Stimulated activated CD8-positive, alpha-beta memory T cell treated with anti-CD3 and anti-CD28 coated beads, Interleukin-15, amount 100 ng/mL, for 48 hours (primary cell): ENCODE measurements at places on chromosomes 6 and 20.

GRCh38 chr6:14305624-14306023 is 188.1 kb downstream of the CD83 start:
- DNase-seq, result no peak

DNA sequence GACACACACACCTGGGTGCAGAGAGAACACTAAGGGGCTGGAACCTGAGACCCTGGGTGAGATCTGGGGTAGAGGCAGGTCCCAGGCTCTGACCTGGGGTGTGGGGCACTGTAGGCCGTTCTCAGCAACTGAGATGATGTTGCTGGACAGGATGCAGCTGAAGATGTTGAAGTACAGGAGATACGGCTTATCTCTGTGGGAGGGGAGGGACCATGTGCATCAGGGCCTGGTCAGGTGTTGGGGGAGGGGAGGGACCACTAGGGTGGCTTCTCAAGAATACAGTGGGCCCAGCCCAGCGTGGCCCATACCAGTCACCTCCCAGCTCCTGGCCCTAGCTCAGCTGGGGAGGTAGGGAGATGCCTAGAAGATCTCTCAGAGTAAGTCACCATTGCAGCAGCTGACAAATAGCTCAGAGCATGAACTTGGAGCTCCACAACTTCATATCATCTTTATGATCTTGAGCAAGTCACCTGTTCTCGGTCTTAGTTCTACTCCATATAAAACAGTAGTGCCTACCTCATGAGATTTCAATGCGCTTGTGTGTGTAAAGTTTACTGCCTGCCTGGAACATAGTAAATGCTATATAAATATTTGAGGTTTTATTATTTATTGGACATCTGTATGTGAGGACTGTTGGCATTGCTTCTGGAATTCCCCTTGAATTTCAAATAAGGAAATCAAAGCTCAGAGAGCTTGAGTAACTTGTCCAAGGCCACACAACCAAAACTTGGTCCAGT is 3.8 kb downstream of the SLC44A4 start:
- no peak for DNase-seq

GRCh38 chr20:47865912-47866311 is 80.6 kb upstream of the SULF2 start:
- DNase-seq, result no peak

DNA sequence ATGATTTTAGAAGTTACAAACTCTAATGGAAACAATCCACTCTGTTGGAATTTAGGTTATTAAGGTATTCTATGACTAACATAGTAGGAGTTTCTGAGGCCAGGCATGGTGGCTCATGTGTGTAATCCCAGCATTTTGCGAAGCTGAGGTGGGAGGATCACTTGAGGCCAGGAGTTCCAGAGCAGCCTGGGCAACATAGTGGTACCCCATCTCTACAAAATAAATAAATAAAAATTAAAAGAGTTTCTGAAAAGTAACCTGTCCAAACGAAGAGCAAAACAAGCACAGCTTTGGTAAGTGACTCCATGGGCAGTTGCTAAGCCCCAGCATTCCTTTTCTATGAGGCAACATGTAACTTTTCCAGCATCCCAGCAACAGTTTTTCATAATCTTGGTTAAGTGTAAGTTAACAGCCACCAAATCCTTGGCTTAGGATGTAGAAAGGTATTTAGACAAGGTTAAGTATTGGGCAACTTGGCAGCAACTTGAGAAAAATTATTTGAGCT is 86.3 kb downstream of the SOX4 start:
- no peak for DNase-seq

DNA sequence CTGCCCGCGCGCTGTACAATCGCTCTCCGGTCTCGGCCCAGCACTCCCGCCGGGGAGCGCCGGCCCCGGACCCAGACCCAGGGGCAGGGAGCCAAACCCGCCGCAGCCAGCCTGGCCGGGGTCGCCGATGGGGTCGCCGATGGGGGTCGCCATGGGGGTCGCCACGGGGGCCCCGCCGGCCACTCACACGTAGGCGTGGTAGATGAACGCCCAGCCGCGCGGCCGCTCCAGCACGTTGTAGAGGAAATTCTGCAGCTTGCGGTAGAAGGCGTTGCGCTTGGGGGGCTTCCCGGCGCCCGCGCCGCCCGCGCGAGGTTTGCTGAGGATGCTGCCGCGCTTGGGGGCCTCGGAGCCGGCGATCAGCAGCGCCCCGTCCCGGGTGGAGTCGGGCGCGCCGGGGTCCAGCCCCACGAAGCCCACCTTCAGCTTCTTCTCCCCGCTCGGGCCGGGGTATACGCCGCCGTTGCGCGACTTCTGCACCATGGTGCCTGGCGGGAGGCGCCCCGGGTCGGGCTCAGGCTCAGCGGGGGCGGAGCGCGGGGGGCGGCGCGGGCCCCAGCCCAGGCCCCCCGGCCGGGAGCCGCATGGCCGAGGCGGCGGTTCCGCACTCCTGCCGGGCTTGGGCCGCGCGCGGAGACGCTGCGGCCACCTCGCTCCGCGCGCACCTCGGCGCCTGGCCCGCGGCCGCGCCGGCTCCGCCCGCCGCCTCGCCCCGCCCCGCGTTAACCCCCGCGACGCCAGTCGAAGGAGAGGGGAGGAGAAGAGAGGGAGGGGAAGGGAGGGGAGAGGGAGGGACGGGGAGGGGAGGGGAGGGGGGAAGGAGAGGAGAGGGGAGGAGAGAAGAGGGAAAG is at the start of gene KCNQ2:
Gene KCNQ2, minus strand, starts transcription at position 675 of the 851 bp plus-strand sequence. Its CDS starts 192 bp downstream, at position 483.
- no peak for DNase-seq

GRCh38 chr20:13338999-13339411 is 117.9 kb downstream of the ISM1 start:
- no peak for DNase-seq

DNA sequence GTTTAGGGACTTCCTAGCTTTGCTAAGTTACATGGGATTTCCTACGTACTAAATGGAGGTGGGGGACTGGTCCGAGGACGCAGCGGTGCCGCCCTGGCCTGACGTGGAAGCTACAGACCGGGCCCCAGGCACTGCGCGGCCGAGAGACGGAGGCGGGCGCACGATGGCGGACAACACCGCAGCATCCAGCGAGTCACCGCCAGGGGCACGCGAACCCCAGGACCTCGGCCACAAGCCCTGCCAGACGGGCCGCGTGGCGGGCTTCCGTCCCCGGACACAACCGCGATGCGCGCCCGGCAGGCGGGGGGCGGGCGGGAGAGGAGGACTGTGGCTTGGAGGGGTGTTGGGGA is 1516.9 kb upstream of the DEFB115 start:
- DNase-seq, result no peak

DNA sequence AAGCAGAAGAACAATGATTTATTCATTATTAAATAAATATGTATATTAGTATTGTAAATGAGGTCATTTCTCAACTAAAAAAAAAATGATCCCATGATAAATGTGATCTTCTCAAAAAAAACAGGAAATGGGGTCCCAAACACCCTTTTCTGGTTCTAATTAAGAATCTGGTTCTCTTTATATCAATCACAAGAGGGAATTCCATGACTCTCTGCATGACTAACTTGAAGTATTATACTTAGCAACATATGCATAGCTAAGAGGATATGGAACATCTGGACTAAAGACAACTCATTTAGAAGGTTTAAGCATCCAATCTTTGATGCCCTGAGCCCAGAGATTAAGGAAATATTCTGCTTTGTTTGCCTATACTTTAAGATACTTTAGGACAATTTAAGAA is 89.7 kb upstream of the EMILIN3 start:
- DNase-seq, result no peak

DNA sequence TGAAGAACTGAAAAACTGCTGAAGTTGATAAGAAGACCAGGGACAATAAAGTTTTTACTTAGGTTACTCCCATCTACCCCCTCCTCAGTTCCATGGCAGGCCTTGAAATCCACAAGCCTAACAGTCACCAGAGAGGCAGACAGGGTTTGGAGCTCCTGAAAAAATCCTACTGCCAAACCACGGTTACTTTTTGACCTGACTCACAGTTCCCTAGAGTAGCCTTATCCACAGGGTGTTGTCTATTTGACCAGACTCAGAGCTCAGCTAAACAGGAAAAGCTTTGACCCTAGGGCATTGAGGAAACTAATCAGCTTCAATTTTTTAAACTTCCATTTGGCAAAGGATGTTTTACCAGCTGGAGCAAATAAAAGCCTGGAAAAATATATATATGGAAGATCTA is 257.7 kb upstream of the NT5E start:
- DNase-seq, result no peak

DNA sequence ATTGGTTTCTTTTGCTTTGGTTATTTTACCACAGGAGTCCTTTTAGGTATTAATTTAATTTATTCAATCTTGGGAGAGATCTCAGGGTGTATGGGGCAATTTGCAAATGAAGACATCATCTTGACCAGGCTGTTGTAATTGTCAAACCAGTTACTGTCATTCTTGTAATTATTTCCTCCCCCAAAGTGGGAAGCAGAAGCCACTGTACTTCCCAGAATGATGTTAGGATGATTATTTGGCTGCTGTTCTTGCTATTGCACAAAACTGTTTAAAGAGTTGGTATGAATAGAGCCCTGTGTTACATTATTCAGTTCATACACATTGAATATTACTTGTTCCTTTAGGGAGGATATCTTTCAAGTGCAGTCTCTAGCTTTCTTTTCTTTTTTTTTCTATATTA is 1.7 kb downstream of the TAAR6 start:
- DNase-seq, result no peak

GRCh38 chr20:45416917-45417316 is 976 bp downstream of the PIGT start:
- DNase-seq, result no peak

- no peak for DNase-seq
Observed at GRCh38 chr6:113018351-113019151, 671.4 kb downstream of the RFPL4B start.

DNA sequence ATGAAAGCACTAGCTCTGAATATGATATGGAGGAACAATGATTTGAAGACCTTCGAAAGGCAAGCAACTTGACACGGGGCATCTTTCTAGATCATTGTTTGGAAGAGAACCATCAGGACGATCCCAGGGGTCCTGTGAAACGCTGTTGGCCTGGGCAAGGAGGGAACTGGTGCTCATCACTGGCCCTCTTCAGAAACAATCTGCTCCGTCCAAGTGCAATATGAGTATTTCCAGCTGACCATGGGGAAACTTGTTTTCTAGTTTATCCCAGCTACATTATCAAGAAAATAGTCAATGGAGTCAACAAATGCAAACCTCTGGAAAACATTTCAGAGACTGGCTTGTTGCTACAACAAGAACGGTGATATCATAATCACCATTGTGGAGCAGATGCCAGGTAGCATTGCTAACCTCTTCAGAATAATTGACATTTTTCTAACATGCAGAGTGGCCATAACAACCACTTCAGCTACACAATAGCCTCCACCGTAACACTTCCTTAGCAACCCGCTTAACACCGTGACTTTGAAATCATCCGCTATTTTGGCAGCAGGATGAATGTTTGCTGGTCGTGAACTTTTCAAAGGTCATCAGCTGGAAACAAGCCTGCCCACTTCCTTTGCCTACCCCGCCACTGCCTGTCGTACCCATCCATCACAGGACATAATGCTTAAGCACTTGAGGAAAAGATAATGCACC is 112.0 kb upstream of the PDE10A start:
- DNase-seq, result no peak

GRCh38 chr6:38034274-38034914 is 214.9 kb downstream of the ZFAND3 start:
- DNase-seq, result no peak
